ENCODE measurements at places on chromosomes 2 and 18. TPM values are rescaled to one million over a fixed set of nuclear protein-coding genes. Genes with fewer than 3 reads are reported as not detected.

DNA sequence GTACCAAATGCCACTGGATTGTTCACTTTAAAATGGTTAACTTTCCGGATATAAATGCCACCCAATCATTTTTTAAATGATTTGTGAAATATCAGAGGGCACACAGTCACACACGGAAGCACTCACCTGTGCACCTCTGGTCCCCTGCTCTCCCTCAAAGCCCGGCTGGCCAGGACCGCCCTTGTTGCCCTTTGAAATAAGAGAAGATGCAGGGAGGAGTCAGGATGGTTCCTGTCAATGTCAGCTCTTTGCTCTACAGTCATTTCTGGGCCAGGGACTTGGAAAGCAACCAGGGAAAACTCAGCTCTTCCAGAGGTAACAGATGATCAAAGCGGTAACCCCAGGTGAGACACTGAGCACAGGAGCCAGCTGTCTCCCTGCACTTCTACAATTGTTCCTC, 60.7 kb downstream of the COL6A3 start:
- peak; percentile 27 for DNase-seq

- DNase-seq: no peak
Observed at GRCh38 chr18:79529991-79530390, 134.3 kb downstream of the NFATC1 start.

APLF gene
- 5.3 TPM for polyA plus RNA-seq

- DNase-seq: no peak
Observed at GRCh38 chr18:66533693-66534092, 70.2 kb downstream of the CDH19 start.

GRCh38 chr2:238081561-238081960, 18.6 kb upstream of the ESPNL start:
- no peak for DNase-seq

SERPINB11 gene
- not detected for polyA plus RNA-seq

- DNase-seq: peak; percentile 53
Observed at GRCh38 chr2:42072349-42073118, 24.7 kb downstream of the PKDCC start.

- DNase-seq: no peak
Observed at GRCh38 chr2:54839461-54840255, 116.2 kb downstream of the EML6 start.

DNA sequence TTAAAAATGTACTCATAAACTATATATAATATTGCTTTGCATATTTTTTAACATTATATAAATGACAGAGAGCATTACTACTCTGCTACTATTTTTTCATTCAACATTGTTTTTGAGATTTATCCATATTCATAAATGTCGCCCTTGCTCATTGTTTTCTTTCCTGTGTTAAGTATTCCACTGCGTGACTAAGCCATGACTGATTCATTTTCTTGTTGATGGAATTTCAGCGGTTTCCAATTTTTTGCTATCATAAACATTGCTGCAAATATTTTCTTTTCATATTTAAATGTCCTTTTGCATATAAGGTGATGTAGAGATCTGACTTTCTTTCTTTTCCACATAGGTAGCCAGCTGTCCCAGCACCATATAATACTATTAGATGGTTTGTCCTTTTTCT, 57.6 kb downstream of the SFXN5 start:
- DNase-seq: peak; percentile 41

ASB18 gene
- polyA plus RNA-seq: 0.70 TPM

- no peak for DNase-seq
Observed at GRCh38 chr18:11996907-11997306, 15.6 kb downstream of the IMPA2 start.

DNA sequence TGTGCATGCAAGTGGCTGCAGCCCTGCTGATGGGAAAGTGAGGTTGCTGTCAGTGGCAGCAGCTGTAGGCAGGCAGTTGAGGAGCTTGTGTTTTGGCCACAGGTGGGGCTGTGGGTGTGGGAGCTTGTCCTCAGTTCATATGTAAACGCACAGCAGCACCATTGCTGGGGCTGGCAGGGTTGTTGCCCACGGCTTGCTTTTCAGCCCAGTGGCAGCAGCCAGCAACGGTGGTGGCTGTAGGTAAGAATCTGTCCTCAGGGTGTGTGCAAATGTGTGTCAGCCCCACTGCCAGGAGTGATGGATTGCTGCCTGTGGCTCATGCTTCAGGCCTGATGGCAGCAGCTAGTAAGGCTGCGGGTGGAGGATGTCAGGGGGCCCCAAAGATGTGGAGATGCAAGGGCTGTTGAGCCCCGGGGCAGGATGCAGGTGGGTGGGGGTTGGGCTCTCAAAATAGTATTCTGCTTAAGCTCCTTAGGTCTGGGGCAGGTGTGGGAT, 141.3 kb upstream of the THUMPD2 start:
- DNase-seq: no peak

CHRNG gene
- polyA plus RNA-seq: 0.37 TPM

KIF5C gene
- polyA plus RNA-seq: 3.2 TPM

ANKRD62 gene
- not detected for polyA plus RNA-seq

All from cardiac muscle cell (in vitro differentiated cells and primary cell).